GM04504 (cell line): ENCODE measurements at places on chromosomes 1 and 21.

DNA sequence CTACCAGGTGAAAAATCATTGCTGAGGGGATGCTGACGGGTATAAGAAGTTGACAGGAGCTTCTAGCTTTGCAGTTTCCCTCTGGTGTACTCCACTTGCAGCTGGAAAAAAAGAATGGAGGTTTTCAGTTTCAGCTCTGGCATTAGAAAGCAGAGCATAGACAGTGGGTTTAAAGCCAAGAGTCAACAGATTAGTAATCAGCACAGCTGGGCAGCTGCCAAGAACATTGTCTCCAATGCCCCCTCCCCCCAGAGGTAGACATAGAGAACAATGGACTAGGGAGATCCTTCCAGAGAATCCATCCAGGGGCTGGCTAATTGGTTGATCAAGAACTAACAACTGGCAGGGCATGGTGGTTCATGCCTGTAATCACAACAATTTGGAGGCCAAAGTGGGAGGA lies 10.1 kb upstream of the ZBTB8B start:
- DNase-seq = no peak

DNA sequence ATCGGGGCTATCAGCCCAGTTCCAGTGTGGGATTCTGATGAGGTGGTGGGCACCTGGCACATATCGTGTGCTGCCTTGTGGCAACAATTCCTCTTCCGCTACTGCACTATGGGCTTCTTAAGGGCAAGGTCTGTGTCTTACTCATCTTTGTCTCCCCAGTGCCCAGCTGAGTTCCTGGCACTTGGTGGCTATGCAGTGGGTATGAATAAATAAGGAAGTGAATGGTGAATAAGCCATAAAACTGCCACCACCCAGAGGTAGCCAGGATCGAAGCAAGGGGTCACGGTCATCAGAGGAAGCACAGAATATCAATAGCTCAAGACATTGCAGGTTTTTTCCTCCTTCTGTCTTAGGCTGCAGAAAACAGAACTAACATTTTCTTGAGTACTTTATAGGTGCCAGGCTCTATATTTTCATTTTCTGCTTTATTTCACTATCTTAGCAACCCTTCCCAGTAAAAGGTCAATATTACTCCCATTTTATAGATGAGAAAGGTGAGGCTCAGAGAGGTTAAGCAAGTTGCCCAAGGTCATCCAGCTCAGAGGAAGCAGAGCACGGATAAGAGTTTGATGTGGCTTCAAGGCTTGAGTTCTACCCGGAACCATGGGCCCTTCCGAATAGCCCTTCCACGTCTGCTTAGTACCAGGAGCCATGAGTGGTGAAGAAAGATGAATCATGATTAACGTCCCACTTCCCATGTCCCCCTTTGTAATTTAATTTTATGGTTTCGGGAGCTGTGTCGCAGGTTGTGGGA lies 10.2 kb downstream of the C1orf94 start:
- no peak for DNase-seq

GRCh38 chr21:16496609-16497008 lies 766.8 kb downstream of the USP25 start:
- no peak for DNase-seq

GRCh38 chr1:248918131-248918530 lies 12.1 kb downstream of the PGBD2 start:
- DNase-seq = no peak

DNA sequence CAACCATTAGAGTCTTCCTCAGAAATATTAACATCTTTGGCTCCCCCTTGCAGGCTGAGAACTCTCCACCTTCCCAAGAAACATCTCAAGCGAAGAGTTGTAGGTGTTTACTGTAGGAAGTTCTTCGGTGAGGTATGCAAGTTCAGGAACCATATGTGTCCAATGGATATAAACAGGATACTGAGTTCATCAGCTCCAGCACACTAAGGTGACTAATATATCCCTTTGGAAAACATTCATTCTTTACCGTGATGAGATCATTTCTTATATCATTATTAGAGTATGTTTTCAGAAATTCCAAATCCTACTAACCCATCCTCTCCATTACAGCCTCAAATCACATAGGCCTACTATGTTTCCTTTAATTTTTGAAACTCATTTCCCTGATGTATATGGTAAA lies 37.3 kb upstream of the PRMT6 start:
- DNase-seq = no peak

GRCh38 chr1:182213163-182213562 lies 151.7 kb upstream of the ZNF648 start:
- DNase-seq = no peak

DNA sequence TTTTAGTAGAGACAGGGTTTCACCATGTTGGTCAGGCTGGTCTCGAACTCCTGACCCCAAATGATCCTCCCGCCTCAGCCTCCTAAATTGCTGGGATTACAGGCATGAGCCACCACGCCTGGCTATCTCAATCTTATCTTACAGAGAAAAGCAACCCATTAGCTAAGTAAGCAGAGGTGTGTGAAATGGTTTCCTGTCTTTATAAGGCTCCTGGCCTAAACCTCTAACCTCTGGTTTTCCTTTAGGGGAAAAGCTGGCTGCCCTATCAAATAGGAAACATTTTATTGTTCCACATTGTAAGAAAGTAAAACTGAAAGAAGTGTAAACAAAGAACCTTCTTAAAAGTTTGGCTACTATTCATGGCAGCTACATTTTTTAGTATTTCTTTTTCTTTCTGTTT lies 78.3 kb upstream of the MORC3 start:
- no peak for DNase-seq

- no peak for DNase-seq
These were observed 623 bp downstream of the RPL22 start for GRCh38 chr1:6198646-6199297.

DNA sequence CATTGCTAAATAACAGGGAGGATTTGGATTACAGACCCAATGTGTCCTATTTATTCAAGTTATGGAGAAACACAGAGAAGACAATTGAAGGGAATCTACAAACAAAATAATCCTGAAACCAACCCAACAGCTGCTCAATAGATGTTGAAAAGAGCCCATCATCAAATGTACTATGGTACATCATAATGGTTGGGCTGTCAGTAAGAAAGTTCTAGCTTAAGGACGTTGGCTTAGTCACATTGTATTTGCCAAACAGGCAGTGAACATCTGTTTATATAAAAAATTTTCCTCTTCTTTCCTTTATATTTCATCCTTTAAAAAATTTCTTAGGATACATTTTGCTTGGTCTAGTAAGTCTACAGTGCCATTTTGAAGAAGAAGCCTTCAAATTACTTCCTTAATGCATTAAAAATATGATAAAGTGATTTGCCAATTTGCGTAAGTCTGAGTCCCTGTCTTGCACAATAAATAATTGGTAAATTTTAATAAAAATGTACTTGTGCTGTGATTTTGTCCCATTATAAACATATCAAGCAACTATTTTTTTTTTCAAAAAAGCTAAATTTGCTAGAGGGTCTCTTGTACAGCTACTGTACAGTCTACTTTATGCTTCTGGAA lies 14.4 kb downstream of the MAP3K7CL start:
- DNase-seq = no peak

GRCh38 chr1:231443363-231443762 lies 21.3 kb upstream of the EGLN1 start:
- no peak for DNase-seq

DNA sequence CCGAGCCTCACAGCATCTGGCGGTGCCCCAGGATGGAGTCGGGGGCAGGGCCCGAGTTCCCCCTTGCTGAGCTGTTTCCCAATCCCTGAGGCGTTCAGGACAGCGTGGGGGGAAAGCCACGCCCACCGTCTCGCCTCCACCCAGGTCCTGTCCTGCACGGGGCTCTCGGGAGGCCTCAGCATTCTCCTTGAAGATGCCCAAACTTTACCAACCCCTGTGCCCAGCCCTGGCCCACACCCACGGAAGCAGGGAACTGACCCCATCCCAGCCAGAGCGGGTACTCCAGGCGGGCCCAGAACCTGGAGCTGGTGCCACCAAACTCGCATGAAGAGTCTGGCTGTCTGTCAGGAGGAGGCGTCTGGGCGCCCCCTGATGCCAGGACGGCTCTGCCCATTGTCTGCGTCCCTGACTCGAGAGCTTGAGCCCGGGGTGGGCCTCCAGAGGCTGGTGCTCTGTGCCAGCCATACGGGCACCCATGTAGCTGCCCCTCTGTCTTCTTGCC lies 35.3 kb upstream of the POFUT2 start:
- DNase-seq = peak; percentile 42

DNA sequence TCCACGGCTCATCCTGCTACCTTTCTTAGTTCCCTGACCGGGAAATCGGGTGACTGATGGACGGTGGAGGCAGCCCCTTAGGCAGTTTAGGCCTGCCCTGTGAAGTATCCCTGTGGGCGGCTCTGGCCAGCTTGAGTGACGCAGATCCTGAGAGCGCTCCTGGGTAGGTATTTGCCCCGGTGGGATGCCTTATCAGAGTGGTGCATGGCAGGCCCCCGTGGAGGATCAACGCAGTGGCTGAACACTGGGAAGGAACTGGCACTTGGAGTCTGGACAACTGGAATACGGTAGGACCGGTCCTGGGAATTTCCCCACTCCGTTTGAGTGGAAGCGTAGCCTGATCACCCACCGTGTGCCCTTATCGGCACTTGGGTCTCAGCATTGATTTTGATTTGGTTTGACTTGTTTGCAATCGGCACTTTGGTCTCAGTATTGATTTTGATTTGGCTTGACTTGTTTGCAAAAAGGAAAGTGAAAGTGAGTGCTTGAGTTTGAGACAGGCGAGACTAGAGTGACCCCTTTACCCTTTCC lies 15.2 kb downstream of the PLA2G2F start:
- no peak for DNase-seq

- DNase-seq = no peak
These were observed 390.7 kb downstream of the BRINP2 start for GRCh38 chr1:177561436-177561835.
